ENCODE measurements at places on chromosomes 6 and 20.

DNA sequence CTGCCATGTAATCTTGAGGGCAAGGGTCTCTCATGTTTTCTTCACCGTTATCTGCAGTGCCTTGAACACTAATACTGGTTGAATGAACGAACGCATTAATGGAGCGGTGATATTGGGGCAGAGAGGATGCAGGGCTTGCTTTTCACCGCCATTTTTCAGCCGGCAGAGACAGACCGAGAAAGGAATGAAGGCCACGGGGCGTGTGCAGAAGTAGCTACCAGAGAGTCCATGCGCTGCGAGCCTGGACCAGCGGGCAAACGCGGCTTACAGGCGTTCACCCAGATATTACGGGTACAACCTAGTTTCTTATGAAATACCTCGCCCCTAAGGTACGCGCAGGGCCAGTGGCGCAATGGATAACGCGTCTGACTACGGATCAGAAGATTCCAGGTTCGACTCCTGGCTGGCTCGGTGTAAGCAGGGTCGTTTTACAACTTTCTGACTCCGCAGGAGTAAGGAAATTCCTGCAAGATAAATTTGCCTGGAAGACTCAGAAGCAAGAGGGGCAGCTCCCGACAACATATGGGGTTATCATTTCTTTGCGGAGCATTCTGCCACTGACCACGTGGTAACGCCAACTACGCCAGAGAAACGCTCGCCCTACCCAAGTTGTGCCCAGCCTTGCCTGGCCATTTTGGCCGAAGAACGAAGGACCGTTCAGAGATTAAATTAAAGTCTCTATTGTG, 863 bp upstream of the HMGN4 start:
- DNase-seq, result peak; percentile 89

DNA sequence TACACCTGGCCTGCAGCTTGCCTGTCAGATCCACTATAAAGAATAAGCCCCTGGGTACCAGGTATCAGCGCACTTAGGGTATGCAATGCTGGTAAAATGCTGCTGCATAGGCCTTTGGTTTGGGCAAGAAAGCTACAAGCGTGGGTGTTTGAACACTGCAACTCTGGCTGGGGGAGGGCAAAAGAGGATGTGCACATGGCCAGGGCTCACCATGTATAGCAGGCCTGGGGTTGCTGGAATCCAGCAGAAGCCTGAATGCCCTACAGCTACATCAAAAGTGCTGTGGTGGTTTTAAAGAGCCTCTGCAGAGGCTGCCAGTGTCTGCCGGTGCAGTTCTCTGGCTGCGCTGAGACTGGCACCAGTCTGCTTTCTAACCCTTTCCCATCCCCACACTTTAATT, 51.7 kb downstream of the UQCC1 start:
- DNase-seq, result no peak

DNA sequence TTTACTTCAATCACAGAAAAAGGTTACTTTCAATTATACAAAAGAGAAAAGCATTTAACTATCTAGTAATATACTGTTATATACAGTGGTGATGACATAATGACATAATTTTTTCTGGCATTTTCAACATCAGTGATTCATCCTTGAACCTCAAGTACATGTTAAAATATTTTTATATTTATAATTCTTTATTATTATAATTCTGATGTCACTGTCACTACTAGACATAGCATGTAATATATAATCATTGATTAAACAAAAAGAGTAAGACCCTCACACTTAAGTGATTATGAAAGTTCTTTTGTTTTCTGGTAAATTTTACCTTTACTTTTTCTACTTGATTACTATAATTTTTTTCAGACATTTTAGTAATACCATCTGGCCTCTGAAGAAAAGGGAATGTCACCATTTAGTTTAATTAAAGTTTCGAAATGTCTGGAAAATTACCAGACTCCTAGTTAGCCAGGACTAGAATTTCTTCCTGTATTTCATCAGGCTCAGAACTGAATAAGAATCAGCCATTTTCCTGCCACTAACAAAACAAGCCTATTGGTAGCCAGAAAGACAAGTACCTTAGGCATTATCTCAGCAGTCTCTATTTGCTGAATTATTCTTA, 71.5 kb downstream of the FILIP1 start:
- no peak for DNase-seq

- DNase-seq, result no peak
Measured at GRCh38 chr6:108521616-108522107, 39.1 kb upstream of the FOXO3 start.

DNA sequence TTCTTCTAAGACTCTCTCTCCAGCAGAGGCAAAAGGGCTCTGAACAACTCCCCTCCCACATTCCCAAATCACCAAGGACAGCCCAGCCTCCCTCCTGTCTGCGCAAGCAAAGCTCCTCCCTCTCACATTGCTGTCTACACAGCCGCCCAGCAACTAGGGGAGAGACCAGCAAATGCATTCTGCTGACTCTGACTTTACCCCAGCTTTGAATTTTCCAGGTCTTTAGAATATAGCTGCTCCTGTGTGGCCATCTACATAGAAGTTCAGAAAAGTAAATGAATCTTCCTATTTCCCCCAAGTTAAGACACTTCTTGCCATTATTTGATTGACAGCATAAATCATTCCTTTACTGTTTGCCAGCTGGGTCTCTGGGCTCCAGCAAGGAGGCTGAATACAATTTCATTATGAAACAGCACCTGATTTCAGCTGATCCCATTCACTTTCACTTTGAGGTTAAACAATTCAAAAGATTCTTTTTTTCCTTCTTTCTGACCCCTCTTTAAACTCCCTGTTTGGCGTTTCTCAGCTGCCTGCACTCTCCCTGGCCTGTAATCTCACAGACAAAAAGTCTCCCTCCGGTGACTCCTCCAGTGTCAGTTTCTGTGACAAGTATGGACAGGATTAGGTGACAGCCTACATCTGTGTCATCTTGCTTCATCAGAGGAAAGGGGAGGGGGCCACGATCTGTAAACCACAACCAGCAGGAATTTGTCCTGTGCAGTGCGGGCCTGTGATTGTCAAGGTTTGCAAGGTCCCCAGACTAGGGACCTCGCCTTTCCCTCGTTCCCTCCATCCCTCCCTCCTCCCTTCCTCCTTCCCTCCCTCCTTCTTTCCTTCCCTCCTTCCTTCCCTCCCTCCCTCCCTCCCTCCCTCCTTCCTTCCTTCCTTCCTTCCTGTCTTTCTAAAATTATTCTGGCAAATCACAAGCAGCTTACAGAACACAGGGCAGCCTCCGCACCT, 205.6 kb upstream of the RIN2 start:
- DNase-seq, result peak; percentile 45

GRCh38 chr20:2626853-2627541, 25.4 kb upstream of the NOP56 start:
- no peak for DNase-seq

- no peak for DNase-seq
Measured at GRCh38 chr6:10424040-10424439, 9.2 kb upstream of the TFAP2A start.

- no peak for DNase-seq
Measured at GRCh38 chr6:54076159-54076789, 35.0 kb upstream of the MLIP start.

- DNase-seq, result no peak
Measured at GRCh38 chr6:110755411-110755834, 59.8 kb downstream of the CDK19 start.

DNA sequence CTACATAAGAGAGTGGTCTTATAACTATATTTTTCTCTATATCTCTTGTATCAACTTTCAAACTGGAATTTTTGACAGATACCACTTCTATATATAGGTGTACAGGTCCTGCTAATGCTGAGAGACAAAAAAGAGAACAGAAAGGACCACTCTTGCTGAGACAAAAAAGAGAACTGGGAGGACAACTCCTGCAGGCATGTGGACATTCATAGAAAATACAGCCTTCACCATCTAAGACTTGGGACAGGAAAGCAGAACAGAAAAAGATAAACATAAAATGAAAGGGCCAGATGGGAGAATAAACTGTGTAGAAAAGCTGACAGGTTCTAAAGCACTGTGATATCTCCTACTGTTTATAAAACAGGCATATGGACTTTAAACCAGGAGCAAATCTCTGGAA, 541.0 kb upstream of the ADGRB3 start:
- DNase-seq, result no peak

DNA sequence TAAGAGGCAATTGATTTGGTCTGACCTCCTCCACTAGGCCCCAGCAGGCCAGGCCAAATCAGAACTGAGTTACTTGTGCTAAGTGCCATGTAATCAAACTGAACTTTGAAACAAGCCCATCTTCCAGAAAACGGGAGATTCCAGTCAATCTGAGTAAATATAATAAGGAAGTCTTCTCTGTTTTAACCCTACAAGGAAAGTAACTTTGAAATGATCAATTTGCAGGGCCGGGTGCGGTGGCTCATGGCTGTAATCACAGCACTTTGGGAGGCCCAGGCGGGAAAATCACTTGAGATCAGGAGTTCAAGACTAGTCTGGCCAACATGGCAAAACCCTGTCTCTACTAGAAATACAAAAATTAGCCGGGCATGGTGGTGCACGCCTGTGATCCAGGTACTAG, 2.0 kb upstream of the SHLD1 start:
- no peak for DNase-seq

GRCh38 chr20:46648903-46649649, 2.2 kb downstream of the SLC13A3 start:
- DNase-seq, result no peak

DNA sequence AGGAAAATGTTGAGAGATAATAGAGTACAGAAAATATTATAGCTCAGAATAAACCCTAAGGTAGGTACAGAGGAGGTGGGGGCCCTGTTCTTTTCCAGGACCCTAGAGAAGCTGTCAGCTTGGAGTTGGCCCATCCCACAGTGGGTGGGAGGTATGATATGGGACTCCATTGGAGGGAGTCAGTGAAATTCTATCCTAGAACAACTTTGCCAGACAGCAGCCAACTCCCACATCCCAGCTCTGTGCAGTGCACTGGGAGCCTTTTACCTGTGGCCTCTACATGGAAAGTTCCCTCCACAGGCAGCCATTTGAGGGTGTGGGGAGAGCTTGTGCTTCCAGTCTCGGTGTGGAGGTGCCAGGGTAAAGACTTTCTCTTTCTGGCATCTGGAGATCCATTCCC, 36.8 kb upstream of the CLIC5 start:
- no peak for DNase-seq

GRCh38 chr20:6265204-6265904, 142.5 kb upstream of the FERMT1 start:
- DNase-seq, result peak; percentile 14

- no peak for DNase-seq
Measured at GRCh38 chr20:49979030-49979832, 3.5 kb upstream of the SNAI1 start.

DNA sequence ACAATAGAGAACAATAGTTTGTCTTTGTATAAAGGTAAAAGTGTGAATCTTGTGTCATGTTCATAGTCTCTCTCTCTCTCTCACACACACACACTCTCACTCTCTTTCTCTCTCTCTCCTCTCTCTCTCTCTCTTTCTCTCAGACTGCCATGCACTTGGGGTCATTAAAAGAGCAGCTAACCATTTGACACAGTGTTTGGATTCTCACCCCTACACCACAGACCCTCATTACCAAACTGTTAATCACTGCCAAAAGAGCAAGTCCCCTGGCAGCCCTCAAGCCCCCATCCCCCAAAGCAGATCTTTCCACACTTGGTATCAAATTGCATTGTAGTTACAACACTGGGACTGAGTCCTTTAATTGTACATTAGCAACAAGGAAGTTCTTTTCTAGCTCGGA, 305.8 kb upstream of the RSPO3 start:
- DNase-seq, result no peak

DNA sequence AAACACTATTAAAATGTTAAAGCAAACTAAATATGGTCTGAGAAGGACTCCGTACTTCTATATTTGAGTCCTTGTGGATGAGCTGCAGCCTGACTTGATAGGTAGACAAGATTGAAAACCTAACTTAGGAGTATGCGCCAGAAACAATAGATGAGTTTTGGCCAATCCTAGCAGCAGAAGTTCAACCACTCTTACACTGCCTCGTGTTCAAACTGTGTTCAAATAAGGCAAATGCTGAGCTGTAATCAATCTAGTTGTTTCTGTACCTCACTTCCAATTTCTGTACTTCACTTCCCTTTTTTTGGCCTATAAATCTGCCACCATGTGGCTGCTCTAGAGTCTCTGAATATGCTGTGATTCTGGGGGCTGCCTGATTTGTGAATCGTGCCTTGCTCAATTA, 13.2 kb upstream of the SERINC1 start:
- DNase-seq, result no peak

GRCh38 chr20:40954521-40955165, 74.0 kb upstream of the TOP1 start:
- DNase-seq, result no peak

GRCh38 chr6:160398674-160399271, 50.6 kb downstream of the SLC22A3 start:
- DNase-seq, result no peak

DNA sequence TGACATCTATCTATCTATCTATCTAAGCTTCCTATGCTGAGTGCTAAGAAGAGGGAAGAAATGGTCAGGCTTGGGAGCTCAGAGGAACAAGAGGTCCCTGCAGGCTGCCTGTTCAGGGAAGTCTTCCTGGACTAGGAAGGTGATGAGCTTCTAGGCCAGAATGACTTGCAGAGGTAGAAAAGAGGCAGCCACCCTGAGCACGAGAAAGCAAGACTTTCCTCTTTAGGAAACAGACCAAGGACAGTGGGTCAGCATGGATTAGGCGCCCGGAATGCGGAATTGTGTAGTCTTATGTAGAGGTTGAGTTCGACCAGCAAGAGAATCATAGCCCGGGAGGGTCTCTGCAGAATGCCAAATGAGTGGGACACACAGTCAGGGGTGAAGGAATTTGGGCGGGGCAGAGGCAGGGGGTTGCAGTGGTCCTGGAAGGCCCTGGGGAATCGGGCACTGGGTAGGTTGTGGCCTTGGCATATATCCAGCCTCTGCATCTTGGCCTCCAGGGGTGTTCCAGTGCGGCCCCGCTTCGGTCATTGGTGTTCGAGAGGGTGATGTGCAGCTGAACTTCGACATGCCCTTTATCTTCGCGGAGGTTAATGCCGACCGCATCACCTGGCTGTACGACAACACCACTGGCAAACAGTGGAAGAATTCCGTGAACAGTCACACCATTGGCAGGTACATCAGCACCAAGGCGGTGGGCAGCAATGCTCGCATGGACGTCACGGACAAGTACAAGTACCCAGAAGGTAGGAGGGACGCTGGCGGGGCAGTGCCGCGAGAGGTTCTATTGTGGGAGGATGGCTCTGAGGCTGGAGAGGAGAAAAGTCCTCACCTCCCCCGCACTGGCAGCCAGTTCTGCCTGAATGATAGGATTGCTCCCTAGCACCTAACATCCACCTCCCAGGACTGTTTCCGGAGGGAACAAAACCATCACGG, 32.1 kb downstream of the TGM3 start:
- no peak for DNase-seq

GRCh38 chr6:48869595-48869994, 593.5 kb downstream of the MMUT start:
- DNase-seq, result no peak

- DNase-seq, result no peak
Measured at GRCh38 chr6:104281370-104281769, 578.3 kb downstream of the HACE1 start.

Data from left renal pelvis (tissue), 4 donors.